Large intestine (tissue), 12 donors: ENCODE measurements at places on chromosomes 1 and 21.

- no peak for DNase-seq
Measured at GRCh38 chr1:2400576-2400909, 8.9 kb downstream of the RER1 start.

DNA sequence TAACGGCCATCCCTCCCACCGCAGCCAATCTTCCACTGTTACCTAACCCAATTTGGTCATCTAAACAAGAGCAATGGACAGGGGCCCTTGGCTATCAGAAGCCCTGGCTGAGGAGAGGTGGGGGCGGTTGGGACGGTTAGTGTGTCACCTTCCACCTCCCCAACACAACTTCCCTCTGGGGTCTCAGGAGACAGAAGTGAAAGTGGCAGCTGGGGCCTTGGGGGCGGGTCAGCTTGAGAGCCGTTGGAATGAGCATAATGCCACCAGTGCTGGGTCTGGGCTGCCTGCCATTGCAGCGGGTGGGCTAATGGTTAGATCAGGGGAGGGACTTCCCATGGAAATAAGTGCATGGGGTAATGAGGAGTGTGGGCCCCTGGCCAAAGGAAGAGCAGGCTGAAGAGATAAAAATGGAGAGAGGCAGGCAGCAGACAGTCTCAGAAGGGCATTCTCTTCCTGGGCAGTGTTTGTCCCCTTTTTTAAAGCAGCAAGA is 7.9 kb downstream of the MEF2D start:
- no peak for DNase-seq

GRCh38 chr1:99818063-99818699 is 32.0 kb upstream of the AGL start:
- DNase-seq = no peak

DNA sequence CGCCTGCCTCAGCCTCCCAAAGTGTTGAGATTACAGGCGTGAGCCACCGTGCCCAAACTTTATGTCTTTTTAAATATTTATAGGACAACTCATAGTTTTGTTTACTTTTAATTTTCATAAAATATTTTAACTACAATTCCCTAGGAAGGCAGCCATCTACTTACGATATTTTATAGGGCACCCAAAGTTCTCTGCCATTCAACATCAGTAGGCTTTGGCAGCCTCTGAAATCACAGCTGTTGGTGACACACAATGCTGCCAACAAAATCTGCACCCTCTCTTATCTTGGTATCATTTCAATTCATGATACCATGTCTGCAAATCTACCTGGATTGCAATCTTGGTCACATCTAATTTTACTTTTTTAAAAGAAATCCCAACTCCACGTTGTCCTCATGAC is 27.1 kb upstream of the ERO1B start:
- no peak for DNase-seq

DNA sequence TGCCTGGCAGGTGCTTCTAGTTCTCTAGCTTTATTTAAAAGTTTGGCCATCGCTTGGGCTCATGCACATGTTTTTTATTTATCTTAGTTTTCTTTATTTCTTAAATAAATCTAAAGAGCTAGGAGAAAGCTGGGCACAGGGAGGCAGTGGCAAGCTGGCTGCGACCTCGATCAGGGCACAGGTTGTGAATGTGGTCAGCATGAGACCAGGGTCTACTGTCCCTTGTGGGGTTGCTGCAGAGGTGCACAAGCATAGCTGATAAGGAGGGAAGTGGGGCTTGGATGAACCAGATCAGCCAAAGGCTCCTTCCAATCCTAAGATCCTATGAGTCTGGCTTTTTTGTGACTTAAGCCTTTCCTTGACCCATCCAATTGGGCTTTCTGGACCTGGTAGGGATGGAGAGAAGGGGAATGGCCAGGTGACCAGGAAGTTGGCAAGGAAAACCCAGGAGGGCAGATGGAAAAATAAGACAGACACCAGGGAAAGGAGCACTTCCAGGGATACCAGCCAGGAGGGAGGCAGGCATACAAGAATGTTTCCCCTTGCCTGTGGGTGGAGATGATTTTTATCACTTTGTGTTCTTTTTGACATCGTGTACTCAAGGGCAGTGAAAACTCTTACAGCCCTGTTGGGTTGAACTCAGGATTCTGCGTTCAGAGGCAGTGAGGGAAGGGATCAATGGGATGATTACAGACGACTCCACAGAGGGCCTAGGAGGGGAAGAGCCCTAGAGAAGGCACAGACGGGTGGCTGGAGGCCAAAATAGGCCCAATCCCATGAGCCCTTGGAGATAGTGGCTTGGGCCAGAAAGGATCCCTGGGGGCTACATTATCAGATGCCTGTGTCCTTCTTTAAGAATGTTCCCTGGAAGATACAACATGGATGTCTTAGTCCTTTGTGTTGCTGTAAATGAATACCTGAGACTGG is 8.5 kb downstream of the CYP4B1 start:
- no peak for DNase-seq
